ENCODE measurements at places on chromosomes 5 and 9.

DNA sequence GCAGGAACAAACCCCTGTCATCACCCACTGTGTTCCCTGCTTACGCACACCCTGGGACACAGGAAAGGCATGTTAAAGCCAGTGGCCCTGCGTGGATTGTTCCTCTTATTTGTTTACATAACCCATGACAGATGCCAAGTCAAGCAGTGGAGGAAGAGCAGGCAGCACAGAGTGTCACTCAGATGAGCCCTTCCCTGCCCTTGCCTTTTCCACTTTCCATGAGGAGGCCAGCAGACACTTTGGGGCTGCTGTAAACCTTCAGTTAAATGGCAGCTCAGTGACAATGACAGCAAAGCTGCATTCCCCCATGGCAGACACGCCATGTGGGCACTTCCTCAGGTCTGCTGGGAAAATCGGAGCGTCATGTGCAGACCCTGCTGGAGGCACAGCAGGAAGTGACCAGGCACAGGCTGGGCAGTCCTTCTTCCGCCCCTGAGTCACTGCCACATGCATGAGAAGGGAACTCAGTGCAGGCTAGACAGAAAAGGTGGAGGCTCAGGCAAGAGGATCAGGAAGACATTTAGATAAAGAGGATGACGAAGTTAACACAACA lies 216.8 kb upstream of the PIK3R1 start:
- DNase-seq, result no peak

DNA sequence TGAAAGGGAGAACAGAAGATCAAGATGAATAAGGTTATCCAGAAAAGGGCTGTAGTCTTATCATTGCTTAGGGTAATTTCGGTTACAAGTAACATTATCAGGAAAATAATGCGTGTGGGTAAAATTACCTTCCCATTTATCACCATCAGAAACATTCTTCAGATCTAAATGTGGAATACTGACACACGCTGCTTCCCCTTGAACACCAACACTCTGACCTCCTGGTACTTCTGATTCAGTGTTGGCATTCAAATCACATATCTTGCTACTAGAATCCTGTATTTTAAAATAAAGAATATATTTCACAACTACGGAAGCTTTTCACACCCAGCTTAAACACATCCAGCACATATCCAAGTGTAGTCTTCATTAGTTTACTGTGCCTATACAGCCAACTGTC lies 70.2 kb downstream of the PKD2L2 start:
- DNase-seq, result no peak

- no peak for DNase-seq
Measured at GRCh38 chr5:72281764-72282499, 38.1 kb downstream of the MRPS27 start.

- DNase-seq, result peak; percentile 38
Measured at GRCh38 chr5:123460296-123460729, 37.1 kb upstream of the CEP120 start.

DNA sequence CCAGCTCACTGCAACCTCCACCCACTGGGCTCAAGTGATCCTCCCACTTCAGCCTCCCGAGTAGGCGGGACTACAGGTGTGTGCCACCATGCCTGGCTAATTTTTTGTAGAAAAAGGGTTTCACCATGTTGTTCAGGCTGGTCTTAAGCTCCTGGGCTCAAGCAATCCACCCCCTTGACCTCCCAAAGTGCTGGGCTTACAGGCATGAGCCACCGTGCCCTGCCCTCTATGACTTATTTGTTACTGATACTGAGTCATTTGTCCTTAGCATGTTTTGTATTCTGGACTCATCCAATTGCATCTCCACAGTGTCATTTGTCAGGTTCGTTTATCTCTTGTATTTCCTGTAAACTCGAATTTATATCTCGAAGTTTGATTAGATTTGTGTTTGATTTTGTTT lies 2.7 kb upstream of the ITK start:
- DNase-seq, result peak; percentile 57

- DNase-seq, result no peak
Measured at GRCh38 chr9:121883281-121884056, 209.6 kb downstream of the TTLL11 start.

GRCh38 chr9:2916382-2916985 lies 72.6 kb upstream of the PUM3 start:
- no peak for DNase-seq

- DNase-seq, result no peak
Measured at GRCh38 chr5:175460126-175460525, 16.1 kb upstream of the DRD1 start.

GRCh38 chr5:169686137-169686536 lies 49.1 kb downstream of the DOCK2 start:
- no peak for DNase-seq

GRCh38 chr9:122387536-122387935 lies 16.7 kb downstream of the PTGS1 start:
- DNase-seq, result no peak

- DNase-seq, result no peak
Measured at GRCh38 chr5:37875051-37875787, 35.4 kb upstream of the GDNF start.

- DNase-seq, result no peak
Measured at GRCh38 chr5:25567881-25568280, 923.1 kb upstream of the CDH10 start.

DNA sequence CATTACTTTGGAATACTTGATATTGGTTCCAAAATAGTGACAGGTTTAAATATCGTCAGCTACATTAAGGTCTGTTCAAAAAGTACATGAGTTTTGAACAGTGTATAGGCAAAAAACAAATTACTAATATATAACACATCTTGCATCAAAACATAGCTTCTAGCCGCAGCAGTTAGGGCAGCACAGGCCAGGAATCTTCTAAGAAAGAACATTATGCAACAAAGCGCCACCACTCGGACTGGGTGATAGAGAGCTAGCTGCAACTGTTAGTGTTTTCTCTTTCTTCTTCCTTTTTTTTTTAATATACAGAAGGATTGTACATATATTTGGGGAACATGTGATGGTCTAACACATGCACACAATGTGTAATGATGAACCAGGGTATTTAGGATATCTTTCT lies 504.5 kb downstream of the NR2F1-AS1 start:
- no peak for DNase-seq

GRCh38 chr5:73328640-73329039 lies 119.9 kb downstream of the FOXD1 start:
- no peak for DNase-seq

- no peak for DNase-seq
Measured at GRCh38 chr9:93577975-93578682, 1.7 kb downstream of the PHF2 start.

DNA sequence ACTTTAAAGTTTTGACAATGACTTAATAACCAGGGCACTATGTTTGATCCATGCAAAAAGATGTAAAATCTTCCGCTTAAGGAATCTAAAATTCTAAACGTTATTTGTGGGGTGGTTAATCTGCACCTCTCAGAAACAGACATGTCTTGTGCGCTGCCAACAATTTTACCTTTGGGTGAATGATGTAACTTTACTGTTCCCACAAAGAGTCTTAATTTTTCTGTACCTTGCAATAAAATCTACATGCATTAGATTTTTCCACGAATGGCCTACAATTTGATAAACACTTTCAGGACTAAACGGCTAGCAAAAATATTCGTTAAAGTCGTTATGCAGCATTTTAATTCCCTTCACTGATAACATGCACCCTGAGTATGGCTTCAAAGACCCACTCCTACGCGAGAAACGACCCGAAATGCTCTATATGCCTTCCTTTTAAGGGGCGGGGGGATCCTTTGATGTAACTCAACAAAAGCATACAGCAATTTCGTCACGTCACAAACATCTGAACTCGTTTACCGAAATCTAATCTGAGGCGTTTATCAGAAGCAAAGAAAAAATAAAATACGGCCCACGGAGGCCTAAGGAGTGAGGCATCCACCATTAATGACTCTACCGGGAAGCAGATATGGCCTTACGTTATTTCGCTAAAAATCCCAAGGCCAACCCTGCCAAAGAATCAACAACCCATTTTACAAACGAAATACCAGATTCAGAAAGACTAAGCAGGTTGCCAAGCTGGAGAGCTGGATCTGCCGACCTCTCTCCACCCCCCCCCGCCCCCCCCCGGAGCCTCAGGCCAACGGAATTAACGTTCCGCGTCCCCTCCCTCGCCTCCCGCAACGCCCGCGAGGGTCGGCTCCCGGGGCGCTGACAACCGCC lies 621 bp downstream of the AK6 start:
- peak; percentile 14 for DNase-seq

DNA sequence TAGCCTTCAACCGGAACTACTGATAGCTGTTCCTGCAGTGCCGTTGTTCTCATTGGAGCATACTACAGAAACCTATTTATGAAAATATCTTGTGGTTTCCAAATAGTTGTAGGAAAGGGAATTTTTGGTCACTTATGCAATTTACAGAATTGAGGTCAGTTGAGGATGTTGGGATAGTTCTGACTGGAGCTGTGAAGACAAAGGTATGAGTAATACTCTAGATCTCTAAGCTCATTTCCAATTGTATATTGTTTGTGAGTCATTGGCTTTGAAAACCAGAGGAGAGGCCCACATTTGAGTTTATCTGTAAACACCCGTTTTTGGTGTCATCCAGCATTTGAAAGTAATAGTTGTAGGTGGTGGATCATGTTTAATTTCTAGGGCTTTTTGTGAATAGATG lies 561.3 kb upstream of the WWC1 start:
- DNase-seq, result no peak

GRCh38 chr9:130606887-130607600 lies 27.7 kb downstream of the FUBP3 start:
- no peak for DNase-seq

DNA sequence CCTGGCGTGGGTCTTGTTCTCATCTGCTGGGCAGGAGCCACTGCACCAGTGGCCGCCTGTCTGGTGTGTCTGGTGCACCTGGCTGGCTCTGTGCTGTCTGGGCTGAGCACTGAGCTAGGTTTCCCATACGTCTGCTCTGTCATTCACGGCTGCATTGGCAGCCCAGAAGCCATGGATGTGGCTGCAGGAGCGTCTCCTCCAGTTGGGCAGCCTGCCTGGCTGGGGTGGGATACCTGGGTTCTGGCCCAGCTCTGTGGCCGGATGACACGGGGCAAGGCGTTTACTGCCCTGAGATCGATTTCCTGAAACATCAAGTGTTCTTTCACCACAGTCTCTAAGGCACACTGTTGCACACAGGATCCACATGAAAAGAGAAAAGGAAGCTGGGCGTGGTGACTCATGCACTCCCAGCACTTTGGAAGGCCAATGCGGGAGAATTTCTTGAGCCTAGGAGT lies 25.5 kb upstream of the SLC25A51 start:
- no peak for DNase-seq

GRCh38 chr9:86700629-86701028 lies 246.7 kb downstream of the GAS1 start:
- DNase-seq, result no peak

- DNase-seq, result no peak
Measured at GRCh38 chr5:65722575-65723403, 784 bp downstream of the NLN start.

DNA sequence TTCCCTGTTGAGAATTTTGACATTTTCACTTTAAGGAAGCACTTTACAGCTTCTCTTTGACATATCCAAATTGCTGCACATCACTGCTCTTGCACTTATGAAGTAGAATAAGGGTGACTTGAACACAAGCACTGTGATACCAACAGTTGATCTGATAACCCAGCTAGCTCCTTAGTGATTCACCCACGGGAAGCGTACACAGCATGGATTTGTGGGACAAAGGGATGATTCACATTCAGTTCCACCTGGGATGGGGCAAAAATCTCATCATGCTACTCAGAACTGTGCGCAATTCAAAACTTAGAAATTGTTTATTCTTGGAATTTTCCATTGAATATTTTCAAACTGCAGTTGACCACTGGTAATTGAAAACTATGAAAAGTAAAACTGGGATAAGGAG lies 1565.5 kb upstream of the CDH9 start:
- DNase-seq, result no peak

GRCh38 chr9:69671311-69671878 lies 776 bp downstream of the APBA1 start:
- DNase-seq, result no peak

DNA sequence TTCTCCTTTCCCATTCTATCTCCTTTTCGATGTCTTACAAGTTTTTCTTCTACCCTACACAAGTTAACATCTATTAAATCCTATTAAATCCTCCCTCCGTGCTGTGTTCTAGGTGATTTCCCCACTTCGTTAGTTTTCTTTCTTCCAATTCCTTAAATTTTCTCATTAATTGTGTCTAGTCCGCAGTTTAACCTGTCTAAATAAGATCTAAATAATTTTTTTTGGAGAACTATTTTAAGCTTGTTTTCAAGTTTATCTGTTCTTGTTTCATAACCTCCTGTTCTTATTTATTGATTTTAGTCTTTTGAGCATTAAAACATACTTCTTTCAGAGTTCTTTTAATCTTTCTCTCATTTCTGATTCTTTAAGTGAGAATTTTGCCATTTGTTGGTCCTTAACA lies 109.3 kb downstream of the UHRF2 start:
- no peak for DNase-seq

GRCh38 chr5:92998456-92998855 lies 582.6 kb downstream of the NR2F1-AS1 start:
- DNase-seq, result no peak

GRCh38 chr5:41246376-41246775 lies 33.0 kb upstream of the C6 start:
- DNase-seq, result no peak

All from activated CD4-positive, alpha-beta T cell treated with anti-CD3 and anti-CD28 coated beads, Interleukin-2, amount 50 U/mL, for 48 hours (primary cell).